Activated CD4-positive, alpha-beta T cell treated with anti-CD3 and anti-CD28 coated beads, Interleukin-2, amount 50 U/mL, for 24 hours (primary cell): ENCODE measurements at places on chromosomes 3 and 15.

- no peak for DNase-seq
Observed at GRCh38 chr3:96354742-96355141, 459.7 kb upstream of the EPHA6 start.

- no peak for DNase-seq
Observed at GRCh38 chr3:143594206-143594605, 254.1 kb downstream of the SLC9A9 start.

- DNase-seq = no peak
Observed at GRCh38 chr3:112649478-112649735, 8.5 kb upstream of the CCDC80 start.

DNA sequence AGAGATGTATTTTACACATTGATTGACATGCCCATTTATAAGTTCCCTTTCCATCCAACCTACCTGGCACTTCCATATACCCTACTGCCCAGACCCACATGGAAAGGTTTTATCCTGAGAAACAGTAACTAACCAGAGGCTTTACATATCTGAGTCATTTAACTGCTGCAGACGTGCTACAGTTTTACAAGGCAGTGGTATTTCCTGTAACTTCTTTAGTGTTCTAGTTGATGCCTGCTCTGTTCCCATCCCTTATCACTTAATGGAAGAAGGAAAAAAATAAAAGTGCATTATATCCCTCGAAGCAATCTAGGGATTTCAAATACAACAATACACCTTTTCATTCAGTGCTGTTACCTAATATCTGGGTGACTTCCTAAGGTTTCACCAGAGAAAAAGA, 107.1 kb downstream of the TMCO5A start:
- no peak for DNase-seq

GRCh38 chr3:52458770-52459545, 3.6 kb downstream of the NISCH start:
- no peak for DNase-seq

DNA sequence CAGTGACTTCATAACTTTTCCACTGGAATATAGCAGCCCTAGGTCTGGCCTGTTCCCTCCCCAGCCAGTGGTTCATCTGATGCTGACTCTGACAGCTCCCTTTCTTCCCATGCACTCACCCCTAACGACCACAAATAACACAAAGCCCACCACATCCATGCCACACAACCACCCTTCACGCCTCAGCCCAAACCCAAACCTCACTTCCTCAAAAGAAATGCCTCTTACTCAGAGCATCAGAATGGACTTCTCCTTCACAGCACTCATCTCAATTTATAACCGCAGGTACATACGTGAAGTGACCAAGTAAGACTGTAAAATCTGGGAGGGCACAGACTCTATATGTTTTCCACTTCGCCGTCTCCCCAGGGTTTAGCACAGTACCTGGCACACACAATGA, 1.1 kb downstream of the RBSN start:
- no peak for DNase-seq

DNA sequence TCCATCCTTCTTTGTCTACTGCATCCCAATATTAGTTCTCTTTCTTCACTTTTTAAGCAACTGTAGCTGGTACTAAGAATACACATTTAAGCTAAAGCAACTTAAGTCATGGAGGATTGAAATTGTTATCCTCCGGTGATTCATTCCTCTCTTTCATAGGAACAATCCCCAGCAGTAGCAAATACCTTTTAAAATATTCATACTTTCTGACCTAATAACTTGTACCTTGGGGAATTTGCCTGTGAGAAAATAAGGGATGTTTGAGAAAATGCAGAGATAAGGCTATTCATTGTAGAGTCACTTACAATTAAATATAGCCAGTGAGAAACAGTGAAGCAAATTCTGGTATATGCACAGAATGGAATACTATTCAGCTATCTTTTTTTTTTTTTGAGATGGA, 66.0 kb downstream of the VPS13C start:
- DNase-seq = no peak

DNA sequence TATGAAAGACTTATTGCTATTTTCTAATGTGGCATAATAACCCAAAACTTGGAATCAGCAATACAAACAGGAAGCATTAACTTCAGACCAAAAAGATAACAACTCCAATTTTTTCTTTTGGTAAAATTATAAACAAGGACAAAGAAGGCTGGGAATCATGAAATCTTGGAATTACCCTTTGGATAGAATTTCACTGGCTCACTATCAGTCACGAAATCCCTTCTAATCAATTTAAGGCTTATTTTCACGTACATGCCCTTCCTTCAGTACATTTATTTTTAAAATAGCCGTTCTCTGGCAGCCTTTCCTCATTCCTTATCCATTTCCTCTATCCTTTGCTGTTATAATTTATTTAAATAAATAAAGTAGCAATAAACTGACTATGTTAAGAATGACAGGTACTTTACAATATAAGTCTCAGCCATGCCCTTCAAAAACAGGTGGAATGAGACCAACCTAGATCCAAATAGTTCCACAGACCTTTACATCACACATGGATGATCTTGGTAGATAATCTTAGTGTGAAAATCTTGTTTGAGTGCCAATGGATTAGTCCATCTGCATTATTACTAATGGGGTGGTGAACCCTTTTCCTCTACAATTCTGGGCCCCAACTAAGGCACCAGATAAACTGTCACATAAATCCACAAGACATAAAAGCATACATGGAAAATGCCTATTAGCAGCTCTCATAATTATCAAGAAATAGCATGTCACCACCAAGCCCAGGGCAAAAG, 38.9 kb downstream of the ABI3BP start:
- DNase-seq = no peak

GRCh38 chr3:54647721-54648120, 280.1 kb downstream of the LRTM1 start:
- no peak for DNase-seq

DNA sequence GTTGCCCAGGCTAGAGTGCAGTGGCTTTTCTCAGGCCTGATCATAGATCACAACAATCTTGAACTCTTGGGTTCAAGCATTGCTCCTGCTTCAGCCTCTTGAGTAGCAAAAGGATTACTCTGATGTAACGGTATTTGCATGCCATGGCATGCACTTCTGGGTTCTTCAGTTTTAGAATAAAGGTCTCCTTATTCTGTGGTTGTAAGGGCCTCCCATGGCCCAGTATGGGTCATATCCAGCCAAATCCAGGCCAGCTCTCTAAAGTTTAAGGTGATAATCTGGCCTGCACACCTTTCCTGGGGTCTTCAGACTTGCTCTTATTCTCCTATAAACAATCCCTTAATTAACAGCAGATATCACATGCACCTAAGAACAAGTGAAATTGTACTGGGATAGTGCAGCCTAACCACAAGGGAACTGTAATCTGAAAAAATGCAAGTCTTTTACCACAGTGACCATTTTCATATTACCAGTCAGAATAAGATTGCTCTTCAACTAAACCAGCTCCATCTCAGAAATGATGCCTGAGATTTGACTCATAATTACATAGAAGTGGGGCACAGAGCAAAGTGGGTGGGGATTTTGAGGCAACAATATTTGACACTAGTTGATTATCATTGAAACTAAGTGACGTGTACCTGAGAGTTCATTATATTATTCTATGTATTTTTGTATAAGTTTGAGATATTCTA, 25.4 kb downstream of the COMMD2 start:
- DNase-seq = no peak

DNA sequence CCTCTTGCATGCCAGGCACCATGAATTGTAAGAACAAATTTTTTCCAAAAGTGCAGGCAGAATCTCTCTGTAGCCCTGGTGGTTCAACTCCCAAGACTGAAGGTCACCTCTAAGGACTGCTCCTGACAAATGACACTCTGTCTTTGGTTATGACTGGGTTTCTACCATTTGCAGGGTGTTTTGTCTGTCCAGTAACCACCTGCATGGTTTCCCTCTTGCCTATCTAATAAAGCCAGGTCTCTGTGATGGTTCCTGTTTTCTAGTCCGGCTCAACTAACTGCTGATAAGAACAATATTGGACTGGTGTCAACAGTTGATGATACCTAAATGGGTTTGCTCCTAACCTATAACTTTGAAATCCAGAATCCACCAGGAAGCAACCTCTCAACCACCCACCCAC, 43.7 kb downstream of the ATP8B4 start:
- no peak for DNase-seq

DNA sequence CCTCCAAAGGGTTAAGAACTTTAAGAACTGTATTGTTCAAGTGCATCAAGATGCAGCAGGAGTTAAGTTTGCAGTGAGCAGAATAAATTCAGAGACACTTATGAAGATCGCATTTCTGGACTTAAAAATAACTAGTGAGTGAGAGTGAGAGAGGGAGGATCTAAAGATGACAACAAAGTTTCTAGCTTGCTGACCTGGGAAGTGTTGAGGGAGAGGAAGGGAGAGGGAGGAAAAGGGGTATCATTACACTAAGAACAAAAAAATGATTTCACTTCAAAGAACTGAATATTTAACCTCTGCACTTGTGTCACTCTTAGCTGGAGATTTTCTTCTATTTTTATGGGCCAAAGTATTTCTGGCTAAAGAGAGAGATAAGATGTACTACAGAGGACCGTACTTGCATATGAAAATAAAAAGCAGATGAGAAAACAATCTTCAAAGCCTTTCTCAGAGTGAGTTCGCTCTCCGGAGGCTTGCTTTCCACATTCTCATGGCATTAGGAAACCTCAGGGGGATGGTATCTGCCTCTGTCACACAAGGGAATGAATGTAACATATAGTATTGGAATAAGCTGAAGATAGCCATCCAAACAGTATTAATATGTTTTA, 91.4 kb upstream of the TJP1 start:
- DNase-seq = no peak

DNA sequence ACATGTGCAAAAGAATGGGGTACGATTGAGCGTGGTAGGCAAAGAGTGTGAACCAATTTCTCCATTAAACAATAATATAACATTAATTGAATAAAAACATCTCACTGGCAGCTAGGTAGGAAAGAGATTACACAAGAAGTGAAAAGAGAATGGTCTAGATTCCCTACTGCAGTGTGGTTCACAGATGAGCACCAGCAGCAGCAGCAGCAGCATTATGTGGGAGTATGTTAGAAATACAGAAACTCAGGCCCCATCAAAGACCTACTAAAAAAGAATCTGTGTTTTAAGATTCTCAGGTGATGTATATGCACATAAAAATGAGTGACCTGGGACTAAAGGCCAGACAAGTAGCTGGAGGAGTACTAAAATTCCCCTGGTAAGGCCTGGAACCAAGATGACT, 118.2 kb downstream of the ADAM10 start:
- DNase-seq = no peak

GRCh38 chr3:175108613-175109151, 249.5 kb downstream of the NAALADL2 start:
- no peak for DNase-seq

DNA sequence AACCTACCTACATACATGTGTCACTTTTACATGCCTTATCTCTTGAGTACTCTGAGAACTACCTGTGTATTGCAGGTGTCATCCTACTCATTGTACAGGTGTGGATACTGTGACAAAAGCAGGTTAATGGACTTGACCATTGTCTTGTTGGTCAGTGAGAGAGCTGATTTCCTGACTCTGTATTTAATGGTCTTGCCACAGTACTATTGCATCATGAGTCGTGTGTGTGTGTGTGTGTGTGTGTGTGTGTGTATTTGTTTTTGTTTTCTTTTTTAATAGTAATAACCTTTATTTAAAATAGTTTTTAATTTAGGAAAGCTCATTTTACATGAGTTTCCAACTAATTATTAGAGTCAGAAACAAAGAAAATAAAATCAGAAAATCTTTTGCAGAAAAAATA, 7.7 kb downstream of the SELENOT start:
- no peak for DNase-seq

DNA sequence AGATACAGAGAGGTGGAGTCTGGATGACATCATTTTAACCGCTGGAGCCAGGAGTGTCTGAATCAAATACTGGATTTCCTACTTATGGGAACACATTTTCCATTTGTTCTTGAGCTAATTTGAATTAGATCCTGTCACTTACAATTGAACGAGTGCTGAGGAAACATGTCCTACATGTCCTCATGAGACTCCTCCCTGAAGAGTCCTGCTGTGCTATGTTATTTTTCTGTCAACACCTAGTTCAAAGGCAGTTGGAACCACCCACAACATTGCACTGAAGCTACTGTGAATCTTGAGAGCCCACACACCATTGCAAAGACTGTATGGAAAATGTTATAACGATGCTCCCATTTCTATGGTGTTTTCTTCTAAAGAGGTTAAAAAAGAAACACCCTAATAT, 123.5 kb upstream of the CRBN start:
- DNase-seq = no peak

- no peak for DNase-seq
Observed at GRCh38 chr3:32630266-32630665, 54.7 kb upstream of the CNOT10 start.

DNA sequence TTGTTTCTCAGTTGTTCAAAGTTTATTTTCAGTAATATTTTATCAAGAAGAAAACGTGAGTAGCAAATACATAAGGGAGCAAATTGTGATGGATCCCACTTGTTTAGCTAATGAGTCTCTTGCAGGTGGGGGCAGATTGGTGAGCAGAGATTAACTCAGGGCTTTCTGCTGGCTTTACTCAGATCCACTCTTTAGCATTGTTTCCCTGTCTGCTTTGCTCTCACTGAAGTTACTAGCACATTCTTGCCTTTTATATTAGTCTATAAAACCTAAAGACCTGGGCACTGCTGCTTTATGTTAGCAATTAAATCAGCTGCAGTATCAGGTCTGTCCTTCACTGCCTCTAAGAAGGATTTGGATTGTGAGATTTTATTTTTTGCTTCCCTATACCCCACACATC, 71.5 kb downstream of the STAC start:
- DNase-seq = no peak

GRCh38 chr15:92161039-92161670, 232.5 kb upstream of the ST8SIA2 start:
- no peak for DNase-seq

DNA sequence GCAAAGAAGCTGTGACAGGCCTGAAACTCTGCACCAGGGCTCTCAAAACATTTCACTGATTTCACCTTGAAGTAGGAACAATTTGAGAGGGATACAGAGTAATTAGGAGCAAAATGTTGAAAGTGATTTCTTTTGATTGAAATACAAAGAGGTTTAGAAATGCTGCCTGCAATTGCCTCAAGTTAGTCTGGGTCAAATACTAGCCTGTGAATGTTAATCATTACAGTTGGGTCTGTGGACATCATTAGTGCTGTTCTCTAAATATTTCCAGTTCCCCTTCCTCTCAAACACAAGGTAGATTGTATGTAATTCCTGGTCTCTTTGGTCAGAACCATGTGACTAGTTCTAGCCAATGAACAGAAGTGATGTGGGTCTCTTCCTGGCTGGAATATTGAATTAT, 152.3 kb upstream of the TSC22D2 start:
- DNase-seq = no peak

DNA sequence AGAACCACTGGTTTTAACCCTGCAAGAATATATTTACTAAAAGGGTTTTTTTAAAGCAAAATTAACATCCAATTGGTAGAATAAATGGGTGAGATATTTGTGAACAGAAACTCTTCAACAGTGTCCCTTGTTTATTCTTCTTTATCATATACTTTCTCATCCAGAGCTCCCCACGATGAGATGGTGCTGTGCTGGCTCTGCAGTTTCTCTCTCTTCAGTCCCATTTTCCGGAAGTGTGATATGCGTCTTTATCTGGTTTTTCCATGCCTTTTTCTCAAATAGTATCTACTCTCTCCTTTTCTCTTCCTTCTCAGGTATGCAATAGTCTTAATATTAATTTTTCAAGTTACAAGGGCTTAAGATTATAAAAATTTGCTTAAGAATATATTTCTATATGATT, 1.5 kb downstream of the EAF2 start:
- DNase-seq = no peak

- DNase-seq = no peak
Observed at GRCh38 chr3:14784087-14784681, 34.6 kb upstream of the FGD5 start.
